ENCODE measurements at places on chromosomes 13 and 19.

- no peak for DNase-seq
Observed at GRCh38 chr19:13301627-13302334, 151.6 kb downstream of the IER2 start.

- DNase-seq = no peak
Observed at GRCh38 chr19:16259385-16260159, 61.9 kb downstream of the AP1M1 start.

DNA sequence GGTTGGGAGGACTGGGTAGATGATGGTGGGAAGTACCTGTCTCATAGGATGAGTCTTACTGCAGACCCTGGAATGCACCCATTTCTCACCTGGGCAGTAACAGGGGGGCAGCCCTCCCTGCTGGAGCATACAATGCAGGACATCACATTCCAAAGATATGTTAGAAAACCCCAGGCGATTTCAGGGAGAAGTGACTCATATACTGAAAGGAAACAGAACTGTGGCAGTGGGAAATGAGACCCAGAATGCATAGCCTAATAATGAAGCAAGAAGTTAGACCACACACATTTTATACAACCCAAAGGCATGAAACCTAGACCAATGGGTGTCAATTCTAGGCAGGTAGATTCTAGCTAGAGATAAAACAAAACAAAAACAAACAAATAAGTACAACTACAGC lies 402.7 kb downstream of the IRS2 start:
- DNase-seq = no peak

GRCh38 chr13:105509981-105510762 lies 1025.3 kb downstream of the EFNB2 start:
- DNase-seq = no peak

DNA sequence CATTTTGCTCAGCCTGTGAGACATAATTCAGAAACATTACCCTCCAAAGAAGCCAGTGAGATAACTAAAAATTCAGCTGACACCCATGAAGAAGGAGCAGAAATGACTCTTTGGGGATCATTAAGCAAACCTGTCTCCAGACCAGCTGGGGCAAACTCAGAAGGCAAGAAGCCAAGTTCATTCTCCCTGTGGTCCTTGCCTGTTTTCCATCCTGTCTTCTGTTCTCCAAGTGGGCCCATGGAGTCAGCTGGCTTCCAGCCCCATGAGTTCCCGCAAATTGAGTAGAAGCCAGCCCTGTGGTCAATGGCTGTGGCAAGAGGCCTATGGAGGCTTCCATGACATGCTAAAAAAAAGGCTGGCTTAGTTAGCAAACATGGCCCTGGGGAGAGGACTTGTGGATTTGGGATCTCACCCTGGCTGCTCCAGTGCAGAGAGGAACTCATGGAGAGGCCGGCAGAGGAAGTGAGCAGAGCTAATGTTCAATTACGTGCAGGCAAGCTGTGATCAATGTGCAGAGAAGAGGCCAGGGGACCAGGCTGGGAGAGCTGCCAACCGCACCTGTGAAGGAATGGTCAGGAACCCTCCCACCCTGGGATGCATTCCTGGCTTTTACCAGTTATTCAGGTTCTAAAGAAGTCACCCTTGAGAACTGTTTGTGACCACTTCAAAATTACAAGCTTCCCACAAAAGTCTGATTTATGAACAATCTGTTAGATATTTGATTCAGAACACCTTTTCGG lies 229.1 kb downstream of the TSHZ3 start:
- DNase-seq = no peak

DNA sequence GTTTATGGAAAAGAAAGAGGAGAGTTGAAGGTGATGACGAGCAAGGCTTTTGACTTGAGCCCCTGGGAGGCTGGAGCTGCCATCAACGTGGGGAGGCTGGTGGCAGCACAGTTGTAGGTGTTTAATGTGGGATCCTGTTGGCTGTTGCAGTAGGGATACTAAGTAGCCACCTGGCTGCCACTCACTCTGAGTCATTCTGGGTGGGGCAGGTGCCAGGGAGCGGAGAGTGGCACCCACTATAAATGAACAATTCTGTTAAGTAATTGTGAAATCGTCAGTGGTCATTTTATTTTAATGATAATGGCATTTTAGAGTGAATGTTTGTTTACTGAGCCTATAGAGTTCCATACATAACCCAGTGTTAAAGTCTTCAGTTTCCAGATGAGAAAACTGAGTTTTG lies 9.8 kb downstream of the ZNF317 start:
- no peak for DNase-seq

DNA sequence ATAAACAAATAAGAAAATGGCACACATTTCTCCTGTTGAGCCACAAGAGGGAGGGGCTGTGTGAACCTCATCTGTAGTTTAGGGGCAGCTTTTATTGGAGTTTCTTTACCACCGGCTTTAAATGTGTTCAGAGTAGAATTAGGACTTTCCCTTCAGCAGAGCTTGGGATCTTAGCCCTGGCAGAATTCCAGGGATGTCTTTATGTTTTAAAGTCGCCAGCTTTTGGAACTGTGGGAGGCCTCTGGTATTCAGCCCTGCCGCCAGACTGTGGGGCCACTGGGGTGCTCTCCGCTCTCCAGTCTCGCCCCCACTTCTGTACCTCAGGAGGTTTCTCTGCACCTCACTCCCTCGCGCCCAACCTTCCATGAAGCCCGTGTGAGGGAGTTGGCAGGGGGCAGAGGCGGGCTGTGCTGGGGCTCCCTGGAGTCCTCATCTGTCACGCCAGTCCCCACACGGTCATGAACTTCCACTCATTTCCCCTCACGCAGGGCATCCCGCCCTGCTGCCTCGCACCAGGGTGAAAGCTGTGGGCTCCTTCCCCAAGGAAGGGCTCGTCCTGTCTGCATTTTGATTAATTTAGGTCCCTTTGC lies 31.5 kb downstream of the CCDC8 start:
- no peak for DNase-seq

DNA sequence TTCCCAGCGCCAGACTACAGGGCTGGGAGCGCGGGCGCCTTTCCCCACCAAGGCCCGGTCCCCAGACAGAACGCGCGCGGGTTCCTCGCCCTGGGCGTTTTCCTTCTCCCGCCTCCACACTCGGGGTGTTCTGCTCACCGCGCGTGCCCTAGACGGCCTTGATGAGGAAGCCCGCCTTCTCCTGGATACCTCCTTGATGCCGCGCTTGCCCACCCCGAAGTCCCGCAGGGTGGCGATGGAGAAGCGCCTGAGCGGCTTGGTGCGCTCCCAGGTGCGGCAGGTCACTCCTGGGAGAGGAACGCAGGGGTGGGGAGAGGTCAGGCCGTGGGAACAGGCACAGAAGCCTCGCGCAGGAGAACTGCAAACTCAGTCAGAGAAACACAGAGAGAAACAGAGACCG lies 34.8 kb downstream of the CYP2B6 start:
- no peak for DNase-seq

DNA sequence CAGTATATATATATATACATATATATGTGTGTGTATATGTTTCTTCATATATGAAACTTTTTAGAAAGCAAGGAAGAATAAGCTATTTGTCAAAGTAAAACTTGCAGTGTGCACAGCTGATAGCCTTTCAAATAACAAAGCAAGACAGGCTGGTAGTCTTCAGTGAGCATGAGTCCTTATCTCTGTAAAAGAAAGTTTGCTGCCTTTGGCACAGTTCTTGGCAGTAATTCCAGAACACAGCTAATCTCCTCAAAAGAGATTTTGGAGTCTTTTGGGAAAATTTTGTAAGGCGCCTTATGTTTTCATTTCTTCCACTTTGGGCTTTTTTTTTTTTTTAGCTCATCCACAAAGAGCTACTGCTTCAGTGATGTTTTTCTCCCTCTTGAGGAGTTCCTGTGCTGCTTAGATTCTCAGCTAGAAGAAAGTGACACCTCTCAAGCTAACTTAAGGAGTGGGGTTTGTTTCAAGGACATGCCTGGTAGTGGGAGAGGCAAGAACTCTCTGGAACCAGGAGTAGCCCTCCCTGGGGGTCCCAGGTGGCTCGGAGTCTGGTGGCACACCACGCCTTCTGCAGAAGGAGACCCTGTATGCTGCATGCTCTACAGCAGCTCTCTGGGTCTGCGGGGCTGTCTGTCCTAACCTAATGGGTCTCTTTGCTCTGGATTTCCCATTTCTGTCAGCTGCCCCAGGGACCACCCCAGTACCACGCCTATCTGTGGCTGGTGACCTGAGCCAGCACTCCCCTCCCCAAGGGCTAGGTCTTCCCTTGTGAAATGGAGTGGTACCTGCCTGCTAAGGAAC lies 58.8 kb downstream of the TNFRSF19 start:
- no peak for DNase-seq

GRCh38 chr13:110538632-110539031 lies 22.9 kb downstream of the RAB20 start:
- no peak for DNase-seq

- DNase-seq = no peak
Observed at GRCh38 chr13:75579529-75579928, 29.9 kb downstream of the UCHL3 start.

DNA sequence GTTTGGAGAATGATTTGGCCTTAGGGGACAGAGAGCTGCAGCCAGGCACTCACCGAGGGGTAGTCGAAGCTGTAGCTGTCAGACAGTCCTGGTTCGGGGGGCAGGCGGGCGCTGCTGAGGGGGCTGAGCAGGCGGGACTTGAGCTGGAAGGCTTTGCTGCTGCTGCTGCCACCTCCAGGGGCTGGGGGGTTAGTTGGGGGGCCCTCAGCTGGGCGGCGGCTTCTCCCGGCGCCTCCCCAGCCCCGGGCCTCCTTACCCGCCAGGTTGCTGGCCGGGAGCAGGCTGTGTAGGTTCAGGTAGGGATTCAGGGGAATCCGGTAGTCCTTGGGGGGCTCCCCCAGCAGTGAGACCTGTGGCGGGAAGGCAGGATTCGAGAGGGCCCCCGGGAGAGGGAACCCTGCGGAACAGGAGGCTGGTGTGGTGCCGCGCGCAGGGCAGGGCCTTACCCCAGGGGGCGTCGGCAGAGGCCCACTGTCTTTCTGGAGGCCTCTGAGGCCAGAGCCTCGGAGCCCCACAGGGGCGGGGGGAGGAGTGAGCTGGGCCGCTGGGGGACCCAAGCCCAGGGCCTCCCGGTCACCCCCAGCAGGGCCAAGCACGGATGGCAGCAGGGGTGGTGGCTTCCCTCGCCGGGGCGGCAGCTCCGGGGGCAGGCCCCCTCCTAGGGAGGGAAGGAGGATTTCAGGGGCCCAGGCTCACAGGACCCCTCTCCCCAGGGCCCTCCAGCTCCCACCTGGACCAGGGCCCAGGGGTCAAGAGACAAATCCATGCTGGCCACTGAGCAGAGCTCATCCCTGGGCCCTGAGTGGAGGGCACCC lies 5.0 kb upstream of the FDX2 start:
- DNase-seq = no peak
